ENCODE measurements at places on chromosomes 5 and 9.

DNA sequence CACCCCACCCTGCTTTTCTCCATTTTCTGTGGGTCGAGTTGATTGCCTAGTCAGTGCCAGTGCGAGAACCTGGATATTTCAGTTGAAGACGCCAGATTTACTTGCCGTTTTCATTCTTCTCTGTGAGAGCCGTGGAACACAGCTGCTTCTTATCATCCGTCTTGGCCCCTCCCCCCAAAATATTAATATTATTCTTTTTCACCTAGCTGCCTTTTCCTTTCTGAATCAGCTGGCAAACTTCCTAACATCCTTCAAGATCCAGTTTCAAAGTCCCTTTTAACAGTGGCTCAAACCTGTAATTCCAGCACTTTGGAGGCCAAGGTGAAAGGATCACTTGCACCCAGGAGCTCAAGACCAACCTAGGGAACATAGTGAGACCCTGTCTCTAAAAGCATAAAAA, 117.1 kb upstream of the RASA1 start:
- no peak for DNase-seq

GRCh38 chr5:58925627-58926540, 343.0 kb downstream of the RAB3C start:
- DNase-seq, result peak; percentile 67

DNA sequence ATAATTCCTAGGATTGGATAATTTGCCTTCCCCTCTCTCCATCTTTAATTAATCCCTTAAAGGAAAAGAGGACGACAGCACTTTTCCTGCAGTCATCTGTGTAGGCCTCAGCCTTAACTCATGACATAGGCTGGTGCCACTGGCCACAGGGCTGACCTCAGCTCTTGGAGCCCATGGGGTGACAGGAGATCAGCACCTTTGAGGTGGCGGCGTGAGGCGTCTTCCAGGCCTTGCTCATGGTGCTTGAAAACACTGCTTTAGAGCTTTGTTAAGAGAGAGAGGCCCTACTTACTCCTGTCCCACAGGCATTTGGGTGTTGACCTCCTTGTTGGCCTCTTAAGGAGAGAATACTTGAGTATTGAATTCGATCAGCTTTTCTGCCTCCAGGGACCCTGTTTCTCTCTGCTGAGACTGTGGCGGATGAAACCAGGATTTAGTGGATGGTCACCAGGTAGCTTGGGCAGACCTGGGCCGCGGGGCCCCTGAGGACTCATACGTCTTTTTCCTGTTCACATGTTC, 23.4 kb downstream of the TENT4A start:
- no peak for DNase-seq

- no peak for DNase-seq
Observed at GRCh38 chr5:159095866-159096242, 3.9 kb downstream of the EBF1 start.

DNA sequence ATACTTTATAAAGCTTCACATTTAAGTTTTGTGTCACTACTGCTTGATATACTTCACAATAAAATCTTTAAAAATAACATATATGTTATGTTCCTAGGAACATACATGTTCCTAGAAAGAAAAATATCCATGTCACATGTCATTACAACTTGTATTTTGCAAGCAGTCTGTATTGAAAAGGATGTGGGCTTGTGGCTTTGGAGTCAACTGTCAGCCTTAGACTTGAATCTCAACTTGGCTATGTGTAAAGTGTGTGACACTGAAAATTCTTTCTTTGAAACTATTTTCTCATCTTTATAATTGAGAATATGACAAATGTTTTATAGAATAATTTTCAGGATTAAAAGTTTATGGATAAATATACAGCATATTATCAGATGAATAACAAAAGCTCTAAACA, 273.1 kb downstream of the KIAA0825 start:
- no peak for DNase-seq

DNA sequence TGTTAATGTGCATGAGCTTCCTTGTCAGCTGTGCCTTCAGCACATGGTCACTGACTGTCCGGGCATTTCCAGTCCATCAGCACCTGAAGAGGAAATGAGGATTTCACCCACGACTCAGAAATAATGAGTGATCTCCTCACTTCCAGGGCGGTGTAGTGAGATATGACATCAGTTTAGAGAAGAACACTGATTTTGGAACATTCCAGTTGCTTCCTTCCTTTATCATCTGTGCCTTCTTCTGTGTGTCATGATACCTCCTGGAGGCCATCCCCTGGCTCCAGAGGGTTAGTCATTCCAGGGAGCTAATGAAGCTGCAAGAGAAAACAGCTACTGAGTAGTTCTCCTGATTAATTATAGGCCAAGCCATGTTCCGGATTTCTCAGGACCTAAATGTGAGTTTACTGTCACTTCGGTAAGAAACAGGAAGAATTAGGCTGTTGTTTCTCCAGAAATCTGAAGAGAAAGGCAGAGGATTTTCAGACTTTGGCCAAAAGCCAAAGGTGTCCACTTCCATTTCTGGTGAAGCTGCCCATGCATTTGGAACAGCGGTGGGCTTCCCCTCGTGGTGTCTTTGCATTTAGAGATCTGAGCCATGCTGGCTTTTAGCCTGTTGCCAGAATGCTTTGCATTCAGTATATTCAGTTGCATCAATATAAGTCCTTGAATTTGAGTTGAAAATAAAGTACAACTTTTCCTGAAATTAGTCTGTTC, 161.3 kb upstream of the OTULINL start:
- no peak for DNase-seq

DNA sequence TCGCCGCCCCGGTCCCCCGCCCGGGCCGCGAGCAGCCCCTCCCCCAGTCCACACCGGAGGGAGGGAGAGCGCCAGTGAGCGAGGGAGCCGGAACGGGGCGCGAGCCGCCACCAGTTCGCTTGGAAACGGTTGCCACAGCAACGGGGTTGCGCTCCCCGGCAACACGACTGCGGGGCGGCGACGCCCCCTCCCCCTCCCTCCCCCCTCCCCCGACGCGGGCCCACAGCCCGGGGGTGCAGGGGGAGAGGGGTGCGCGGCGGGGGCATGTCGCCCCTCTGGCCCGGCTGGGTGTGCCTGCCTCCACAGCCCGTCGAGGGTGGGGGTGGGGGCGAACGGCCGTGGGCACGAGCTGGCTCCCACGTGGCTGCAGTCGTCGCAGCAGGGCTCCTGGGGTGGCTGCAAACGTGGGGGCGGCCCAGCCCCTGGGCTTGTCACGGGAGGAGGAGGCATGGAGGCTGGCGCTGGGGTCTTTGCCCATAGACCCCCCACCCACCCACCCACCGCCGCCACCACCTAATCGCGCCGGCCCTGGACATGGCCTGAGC, 524 bp downstream of the PRR7 start:
- peak; percentile 32 for DNase-seq

DNA sequence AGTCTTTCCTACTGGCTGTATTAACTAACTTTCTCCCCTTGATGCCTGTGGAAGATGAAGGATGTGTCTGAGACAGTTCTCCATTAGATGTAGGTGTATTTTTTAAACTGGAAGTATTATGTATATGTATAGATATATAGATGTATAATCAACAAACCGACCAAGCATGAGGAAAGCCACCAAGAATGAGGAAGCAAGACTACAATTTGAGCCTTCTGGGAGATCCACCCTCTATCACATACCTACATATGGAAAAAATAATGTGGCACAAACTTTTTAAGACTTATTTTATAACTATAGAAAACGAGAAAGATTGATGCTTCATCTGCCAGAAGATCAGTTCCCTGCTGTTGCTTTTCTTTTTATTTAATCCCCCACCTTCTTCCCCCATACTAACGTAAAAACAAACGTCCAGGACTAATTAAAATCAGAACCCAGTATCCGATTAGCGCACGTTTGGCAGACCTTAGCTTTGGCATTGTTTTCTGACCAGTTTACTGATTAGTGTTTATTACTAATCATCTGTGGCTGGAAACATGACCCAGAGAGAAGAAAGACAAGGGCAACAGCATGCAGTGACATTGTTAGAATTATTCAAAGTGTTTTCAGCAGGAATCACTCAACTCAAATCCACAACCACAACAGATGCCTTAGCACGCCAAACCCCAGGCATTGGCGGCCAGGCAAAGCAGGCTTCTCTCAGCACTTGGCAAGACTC, 490.2 kb downstream of the EBF1 start:
- no peak for DNase-seq

DNA sequence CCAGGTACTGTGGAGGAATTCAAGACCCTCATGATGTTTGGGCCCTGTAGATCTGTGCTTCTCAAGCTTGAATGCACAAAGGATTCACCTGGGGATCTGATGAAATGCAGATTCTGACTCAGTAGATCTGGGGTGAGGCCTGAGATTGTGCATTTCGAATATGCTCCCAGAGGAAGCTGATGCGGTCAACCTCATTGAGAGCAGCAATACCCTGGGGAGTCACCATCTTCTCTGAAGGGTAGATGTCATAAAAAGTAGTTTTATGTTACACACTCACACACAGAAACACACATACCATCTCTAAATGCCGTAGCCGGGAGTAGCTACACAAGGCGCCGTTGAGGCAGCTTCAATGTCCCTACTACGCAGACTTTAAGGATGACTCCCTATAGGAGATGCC, 55.8 kb upstream of the CPEB4 start:
- no peak for DNase-seq

- no peak for DNase-seq
Observed at GRCh38 chr5:68007451-68007850, 208.1 kb upstream of the PIK3R1 start.

DNA sequence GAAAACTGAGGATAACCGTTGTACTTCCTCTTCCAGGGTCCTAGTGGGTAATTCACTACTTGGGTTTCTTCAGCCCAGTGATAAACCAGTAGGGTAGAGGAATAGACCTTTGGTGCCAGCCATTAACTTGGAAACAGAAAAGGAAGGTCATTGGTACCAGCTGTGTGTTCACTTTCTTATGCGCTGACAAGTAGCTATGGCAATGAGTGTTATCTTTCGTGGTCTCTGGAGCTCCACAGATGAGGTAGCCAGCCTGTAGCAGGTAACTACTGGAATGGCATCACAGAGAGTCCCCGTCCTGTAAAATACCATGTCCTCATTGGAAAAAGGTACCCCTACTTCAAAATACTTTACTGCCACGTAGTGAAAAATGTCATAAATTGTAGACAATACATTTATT, 2.3 kb downstream of the UHRF2 start:
- DNase-seq, result no peak
